ENCODE measurements at places on chromosomes 11 and 22. TPM values are rescaled to one million over a fixed set of nuclear protein-coding genes. Genes with fewer than 3 reads are reported as not detected.

The PRR33 gene
- total RNA-seq: not detected

The TRIM6 gene
- total RNA-seq: 4.3 TPM

The MCM5 gene
- 25.4 TPM for total RNA-seq

The SEC14L2 gene
- total RNA-seq: 14.7 TPM

The OR4A16 gene
- not detected for total RNA-seq

The NPAS4 gene
- 1.8 TPM for total RNA-seq

DNA sequence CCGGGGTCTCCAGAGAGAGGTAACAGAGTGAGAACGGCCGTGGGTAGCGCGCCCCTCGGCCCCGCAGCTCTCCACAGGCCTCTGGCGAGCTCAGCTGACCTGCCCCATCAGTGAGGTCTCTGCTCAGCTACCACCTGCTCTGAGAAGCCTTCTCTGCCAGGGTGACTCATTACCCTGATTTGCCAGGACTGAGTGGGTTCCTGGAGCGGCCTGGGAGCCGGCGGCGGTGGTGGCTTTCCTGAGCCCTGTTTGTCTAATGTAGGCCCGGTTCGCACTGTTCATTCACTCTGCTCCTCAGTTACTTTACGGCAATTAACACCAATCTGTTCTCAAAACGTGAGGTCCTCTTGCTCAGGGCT is 351.0 kb upstream of the B3GAT1 start:
- DNase-seq: no peak
- no peak overlapping the region for H3K27ac ChIP-seq
- peaks cover 13% of the 10 kb centered on the region for H3K4me1 ChIP-seq
- H3K27me3 ChIP-seq: no peaks in the 10 kb centered on the region
- H3K36me3 ChIP-seq: peaks cover 2% of the 10 kb centered on the region

DNA sequence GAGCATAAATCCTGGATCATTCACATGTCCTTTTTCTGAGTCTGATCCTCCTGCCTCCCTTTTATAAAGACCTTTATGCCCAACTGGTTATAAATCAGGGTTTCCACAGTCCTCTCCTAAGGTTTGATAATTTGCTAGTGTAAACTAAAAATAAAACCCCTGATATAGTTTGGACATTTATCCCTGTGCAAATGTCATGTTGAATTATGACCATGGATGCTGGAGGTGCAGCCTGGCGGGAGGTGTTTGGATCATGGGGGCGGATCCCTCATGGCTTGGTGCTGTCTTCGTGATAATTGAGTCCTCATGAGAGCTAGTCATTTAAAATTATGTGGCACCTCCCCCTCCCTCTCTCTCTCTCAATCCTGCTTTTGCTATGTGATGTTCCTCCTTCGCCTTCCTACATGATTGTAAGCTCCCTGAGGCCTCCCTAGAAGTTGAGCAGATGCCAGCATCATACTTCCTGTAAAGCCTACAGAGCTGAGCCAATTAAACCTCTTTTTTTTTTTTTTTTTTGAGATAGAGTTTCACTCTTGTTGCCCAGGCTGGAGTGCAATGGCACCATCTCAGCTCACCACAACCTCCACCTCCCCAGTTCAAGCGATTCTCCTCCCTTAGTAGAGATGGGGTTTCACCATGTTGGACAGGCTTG is 9.6 kb upstream of the MTCH2 start:
- no peak for DNase-seq
- H3K27ac ChIP-seq: no peak overlapping the region
- H3K4me1 ChIP-seq: no peaks in the 10 kb centered on the region

- H3K36me3 ChIP-seq: no peaks in the 10 kb centered on the region
- no peak for DNase-seq
- H3K4me3 ChIP-seq: no peak overlapping the region
- H3K4me1 ChIP-seq: no peaks in the 10 kb centered on the region
- no peaks in the 10 kb centered on the region for H3K27me3 ChIP-seq
- H3K27ac ChIP-seq: no peak overlapping the region
Measured at GRCh38 chr11:94533206-94533605, 10.5 kb upstream of the FUT4 start.

DNA sequence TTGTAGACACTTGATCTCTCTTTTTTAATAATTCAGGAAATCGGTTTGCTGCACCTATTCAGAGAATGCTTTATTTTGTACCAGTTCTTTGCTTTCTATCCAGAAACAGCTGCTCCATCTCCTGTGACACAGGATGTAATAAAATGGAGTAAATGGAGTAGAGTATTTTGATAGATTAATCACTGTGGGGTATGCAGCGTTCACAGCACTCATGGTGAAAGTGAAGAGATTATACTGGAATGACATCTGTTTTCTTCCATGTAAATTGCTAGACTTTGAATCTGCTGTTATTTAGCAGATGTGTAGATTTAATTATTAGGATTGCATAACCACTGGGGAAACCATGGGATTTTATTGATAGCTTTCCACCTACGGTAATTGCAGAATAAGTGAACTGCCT is 227.3 kb upstream of the ARHGAP42 start:
- no peaks in the 10 kb centered on the region for H3K27me3 ChIP-seq
- H3K27ac ChIP-seq: no peak overlapping the region
- no peaks in the 10 kb centered on the region for H3K4me1 ChIP-seq
- peak; percentile 12 for DNase-seq
- H3K36me3 ChIP-seq: no peaks in the 10 kb centered on the region

DNA sequence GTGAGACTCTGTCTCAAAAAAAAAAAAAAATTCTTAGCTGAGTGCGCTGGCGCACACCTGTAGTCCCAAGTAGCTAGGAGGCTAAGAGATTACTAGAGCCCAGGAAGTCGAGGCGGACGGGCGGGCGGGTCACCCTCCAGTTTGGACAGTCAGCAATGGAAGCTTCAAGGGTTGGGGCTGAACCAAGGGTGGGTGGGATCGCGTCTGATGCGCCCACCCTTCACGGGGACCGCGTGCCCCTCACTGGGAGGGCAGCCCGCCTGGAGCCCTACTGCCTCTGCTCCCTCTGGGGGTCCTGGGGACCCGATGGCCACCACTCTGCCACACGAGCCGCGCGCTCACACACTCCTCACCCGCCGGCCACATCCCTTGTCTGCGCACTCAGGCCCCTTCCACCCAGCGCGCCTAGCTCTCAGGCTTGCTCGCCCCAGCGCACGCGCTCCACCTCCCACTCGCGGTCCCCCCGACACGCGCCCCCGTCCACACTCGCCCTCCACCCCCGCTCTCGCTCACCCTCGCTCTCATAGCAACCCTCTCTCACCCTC is 494 bp downstream of the CHID1 start:
- H3K36me3 ChIP-seq: peaks cover 36% of the 10 kb centered on the region
- H3K27me3 ChIP-seq: no peaks in the 10 kb centered on the region
- H3K4me3 ChIP-seq: peak overlapping the region; percentile 64
- H3K27ac ChIP-seq: no peak overlapping the region
- peaks cover 25% of the 10 kb centered on the region for H3K4me1 ChIP-seq

DNA sequence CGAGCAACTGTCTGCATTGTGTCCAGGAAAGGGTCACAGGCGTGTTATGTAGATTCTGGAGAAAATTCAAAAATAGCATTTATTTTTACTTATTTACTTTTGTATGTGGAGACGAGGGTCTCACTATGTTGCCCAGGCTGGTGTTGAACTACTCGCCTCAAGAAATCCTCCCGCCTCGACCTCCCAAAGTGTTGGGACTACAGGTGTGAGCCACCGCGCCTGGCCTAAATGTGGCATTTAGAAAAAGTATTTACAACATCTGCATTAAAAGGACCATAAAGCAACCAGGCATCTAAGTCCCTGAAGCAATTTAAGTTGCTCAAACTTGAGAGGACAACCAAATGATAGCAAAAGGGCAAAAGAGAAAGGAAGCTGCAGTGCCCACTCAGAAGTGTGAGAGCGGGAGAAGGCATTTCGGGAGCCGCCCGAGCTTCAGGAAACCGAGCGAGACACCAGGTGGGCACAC is 595 bp downstream of the TRIM66 start:
- H3K4me1 ChIP-seq: peaks cover 16% of the 10 kb centered on the region
- H3K27me3 ChIP-seq: no peaks in the 10 kb centered on the region
- peak overlapping the region; percentile 98 for H3K27ac ChIP-seq
- H3K4me3 ChIP-seq: peak overlapping the region; percentile 100
- no peak for DNase-seq

DNA sequence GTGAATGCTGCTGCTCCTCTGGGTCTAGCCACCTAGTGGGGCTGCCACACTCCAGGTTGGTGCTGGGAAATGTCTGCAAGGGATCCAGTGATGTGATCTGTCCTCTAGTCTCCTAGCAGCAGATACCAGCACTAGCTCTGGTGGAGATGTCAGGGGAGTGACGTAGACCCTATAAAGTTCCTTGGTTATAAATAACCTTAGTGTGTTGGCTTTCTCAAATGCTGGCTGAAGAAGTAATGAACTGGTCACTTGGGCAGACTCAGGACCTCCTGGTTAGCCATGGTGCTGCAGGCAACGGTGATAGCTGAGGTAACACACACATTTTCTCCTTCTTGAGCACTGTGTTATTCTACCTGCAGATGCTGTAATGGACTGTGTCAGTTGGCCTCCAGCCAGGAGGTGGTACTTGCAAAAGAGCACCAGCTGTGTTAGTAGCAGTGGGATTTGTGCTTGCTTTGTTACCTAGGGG is 35.5 kb downstream of the BBOX1 start:
- H3K36me3 ChIP-seq: no peaks in the 10 kb centered on the region
- no peak for DNase-seq
- H3K4me3 ChIP-seq: no peak overlapping the region
- no peak overlapping the region for H3K27ac ChIP-seq
- H3K27me3 ChIP-seq: no peaks in the 10 kb centered on the region
- no peaks in the 10 kb centered on the region for H3K4me1 ChIP-seq

- no peaks in the 10 kb centered on the region for H3K36me3 ChIP-seq
- no peak overlapping the region for H3K27ac ChIP-seq
- H3K4me3 ChIP-seq: no peak overlapping the region
- no peaks in the 10 kb centered on the region for H3K4me1 ChIP-seq
- H3K27me3 ChIP-seq: no peaks in the 10 kb centered on the region
Measured at GRCh38 chr11:45113807-45114206, 32.6 kb upstream of the PRDM11 start.

- H3K4me1 ChIP-seq: no peaks in the 10 kb centered on the region
- no peak overlapping the region for H3K27ac ChIP-seq
- H3K36me3 ChIP-seq: peaks cover 8% of the 10 kb centered on the region
- no peak overlapping the region for H3K4me3 ChIP-seq
- no peak for DNase-seq
Measured at GRCh38 chr11:120432056-120433018, 79.2 kb upstream of the GRIK4 start.

DNA sequence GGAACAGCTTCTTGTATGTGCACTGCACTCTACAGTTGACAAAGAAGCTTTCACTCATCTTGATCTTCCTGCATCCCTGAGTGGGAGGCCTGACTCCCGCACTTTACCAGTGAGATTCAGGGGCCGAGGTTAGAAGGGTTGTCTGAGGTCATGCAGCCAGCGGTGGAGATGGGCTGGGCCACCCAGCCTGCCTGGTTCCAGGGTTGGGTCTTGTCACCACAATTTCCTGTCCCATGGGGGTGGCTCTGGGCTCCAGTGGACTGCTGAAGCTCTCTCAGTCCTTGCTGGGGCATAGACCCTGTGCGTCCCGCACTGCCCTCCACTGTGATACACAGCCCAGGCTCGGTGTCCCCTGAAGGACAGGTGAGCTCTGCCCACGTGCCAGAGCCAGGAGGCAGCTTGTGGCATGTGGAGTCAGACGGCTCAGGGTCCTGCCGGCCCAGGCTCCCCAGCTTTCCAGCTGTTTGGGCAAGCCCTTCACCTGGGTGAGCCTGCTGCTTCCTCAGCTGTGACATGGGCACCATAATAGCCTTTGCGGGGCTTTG is 6.9 kb upstream of the MYO7A start:
- peaks cover 27% of the 10 kb centered on the region for H3K4me1 ChIP-seq
- peaks cover 86% of the 10 kb centered on the region for H3K36me3 ChIP-seq
- H3K27me3 ChIP-seq: no peaks in the 10 kb centered on the region
- no peak for DNase-seq
- no peak overlapping the region for H3K27ac ChIP-seq
- H3K4me3 ChIP-seq: no peak overlapping the region

DNA sequence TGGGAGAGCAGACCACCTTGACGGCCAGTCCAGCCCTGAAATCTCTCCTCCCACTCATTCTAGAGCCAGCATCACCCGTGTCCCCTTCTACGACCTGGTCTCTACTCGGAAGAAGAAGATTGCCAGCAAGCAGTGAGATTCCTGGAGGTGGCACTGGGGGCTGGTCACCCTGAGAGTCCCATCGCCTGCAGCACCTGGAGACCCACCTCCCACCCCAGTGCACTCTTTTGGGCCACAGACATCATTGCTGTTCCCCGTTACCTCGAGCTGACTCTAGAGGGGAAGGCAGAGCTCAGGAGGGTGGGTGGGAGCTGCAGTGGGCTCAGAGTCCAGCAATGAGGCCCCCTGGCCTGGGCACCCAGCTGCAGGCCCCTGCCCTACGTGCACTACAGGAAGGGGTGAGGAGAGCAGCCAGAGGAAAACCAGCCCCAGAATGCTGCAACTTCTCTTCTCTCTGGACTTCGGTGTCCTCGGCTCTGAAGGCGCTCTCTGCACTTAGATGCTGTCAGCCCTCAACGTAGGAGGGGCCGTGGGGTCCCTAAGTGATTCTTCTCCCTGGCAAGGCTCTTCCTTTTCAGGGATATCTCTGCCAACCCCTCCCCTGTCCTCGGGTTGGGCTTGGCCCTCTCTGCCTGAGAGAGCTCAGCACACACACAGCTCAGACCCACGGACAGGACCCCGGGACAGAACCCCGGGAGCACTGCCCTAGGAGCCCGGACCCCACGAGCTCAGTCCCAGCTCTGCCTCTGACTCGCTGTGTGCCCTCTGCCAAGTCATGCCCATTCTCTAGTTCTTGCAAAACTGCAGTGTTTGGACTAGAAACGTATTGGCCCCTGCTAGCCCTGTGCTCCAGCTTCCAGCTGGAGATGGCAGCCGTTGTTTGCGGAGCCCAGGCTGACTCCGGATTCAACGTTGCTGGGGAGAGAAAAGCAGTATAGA is 31.3 kb downstream of the CYTH4 start:
- no peak for DNase-seq
- H3K36me3 ChIP-seq: no peaks in the 10 kb centered on the region
- H3K4me3 ChIP-seq: no peak overlapping the region
- H3K27ac ChIP-seq: no peak overlapping the region
- H3K27me3 ChIP-seq: no peaks in the 10 kb centered on the region

GRCh38 chr11:33899400-33900037 is 7.6 kb upstream of the LMO2 start:
- no peak overlapping the region for H3K27ac ChIP-seq
- DNase-seq: peak; percentile 48
- peaks cover 3% of the 10 kb centered on the region for H3K27me3 ChIP-seq
- no peak overlapping the region for H3K4me3 ChIP-seq
- H3K36me3 ChIP-seq: no peaks in the 10 kb centered on the region

GRCh38 chr11:3849297-3849874 is 6.1 kb upstream of the STIM1 start:
- no peak overlapping the region for H3K4me3 ChIP-seq
- no peaks in the 10 kb centered on the region for H3K27me3 ChIP-seq
- H3K36me3 ChIP-seq: no peaks in the 10 kb centered on the region
- DNase-seq: no peak

- H3K4me1 ChIP-seq: no peaks in the 10 kb centered on the region
- no peaks in the 10 kb centered on the region for H3K36me3 ChIP-seq
- no peak overlapping the region for H3K4me3 ChIP-seq
- H3K27me3 ChIP-seq: no peaks in the 10 kb centered on the region
- no peak for DNase-seq
Measured at GRCh38 chr11:88249706-88250105, 74.5 kb upstream of the RAB38 start.

Data from spinal cord (tissue), 10 donors.